Progenitor cell of endocrine pancreas (in vitro differentiated cells): ENCODE measurements at places on chromosomes 5 and 9.

DNA sequence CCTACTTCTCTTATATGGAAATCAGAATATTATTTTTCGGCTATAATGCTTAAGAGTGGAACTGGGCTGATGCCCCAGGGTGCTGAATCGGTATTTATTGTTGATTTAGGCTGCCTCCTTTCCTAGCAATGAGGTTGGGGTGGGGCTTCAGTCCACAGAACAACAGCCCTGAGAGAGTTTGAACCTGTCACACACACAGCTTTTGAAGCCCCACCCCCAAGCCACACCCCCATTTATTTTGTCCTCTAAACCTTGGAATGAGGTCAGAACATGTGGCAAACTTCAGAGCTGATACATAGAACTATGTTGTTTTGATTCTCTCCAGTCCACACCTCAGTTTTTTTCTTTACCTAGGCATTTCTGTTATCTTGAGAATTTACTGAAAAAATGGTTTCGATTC is 51.7 kb upstream of the CAMK4 start:
- no peak for DNase-seq

DNA sequence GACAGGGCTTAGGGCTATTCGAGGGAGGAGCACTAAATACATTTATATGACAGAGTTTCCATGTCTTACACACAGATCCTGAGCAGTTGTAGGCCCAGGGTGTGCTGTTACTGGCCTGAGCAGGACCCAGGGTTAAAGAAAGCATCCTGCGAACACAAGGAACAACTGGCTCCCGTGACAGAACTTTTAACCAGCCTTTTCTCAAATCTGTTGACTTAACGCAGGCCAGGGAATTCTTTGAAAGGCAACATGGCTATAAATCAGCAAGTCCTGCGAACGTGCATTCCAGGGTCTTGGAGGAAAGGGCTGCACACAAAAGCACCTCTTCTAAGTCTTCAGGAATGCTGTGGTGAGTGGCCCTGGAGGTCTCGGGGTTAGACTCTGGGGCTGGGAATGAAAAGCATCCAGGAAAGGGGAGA is 45.2 kb upstream of the ANKRD55 start:
- DNase-seq, result no peak

DNA sequence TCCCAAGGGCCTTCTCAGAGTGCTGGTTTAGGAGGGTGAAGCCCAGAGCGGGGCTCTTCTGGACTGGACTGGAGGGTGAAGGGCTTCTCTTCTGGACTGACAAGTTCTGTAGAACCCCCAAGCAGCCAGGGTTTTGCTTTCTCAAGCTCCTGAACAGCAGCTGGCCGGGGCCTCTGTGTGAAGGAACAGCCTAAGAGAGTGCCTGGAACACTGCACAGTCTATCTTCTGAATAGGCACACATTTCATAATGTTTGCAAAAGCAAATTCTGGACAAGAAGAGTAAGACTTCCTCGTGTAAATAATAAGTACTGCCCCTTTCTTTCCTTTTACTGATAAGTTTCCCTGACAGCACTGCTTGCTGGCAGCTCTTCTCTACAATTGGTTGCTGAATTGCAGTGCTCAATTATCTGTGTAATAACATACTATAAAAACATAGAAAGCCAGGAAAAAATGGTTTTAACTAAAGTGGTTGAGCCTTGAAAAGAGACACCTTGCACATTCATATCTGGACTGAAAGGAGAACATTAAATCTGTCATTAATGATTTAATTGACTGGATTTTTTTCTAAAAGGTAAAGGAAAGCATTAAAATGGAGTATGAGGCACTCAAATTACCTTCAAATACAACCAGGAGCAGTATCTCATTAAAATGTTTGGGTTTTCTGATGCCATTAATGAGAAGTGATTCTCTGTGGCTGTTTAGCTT is 20.5 kb downstream of the MAST4 start:
- no peak for DNase-seq

GRCh38 chr9:77024776-77025545 is 5.5 kb downstream of the FOXB2 start:
- DNase-seq, result no peak

- no peak for DNase-seq
These were observed 10.3 kb upstream of the TPM2 start for GRCh38 chr9:35700031-35700430.

DNA sequence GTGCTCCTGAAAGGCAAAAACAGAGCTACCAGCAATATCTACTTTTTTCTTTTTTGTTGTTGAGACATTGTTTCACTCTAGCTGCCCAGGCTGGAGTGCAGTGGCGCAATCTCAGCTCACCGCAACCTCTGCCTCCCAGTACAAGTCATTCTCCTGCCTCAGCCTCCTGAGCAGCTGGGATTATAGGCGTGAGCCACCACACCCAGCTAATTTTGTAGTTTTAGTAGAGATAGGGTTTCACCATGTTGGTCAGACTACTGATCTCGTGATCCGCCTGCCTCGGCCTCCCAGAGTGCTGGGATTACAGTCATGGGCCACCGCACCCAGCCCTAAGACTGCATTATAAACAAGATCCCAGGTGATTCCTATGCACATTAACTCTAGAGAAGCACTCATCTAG is 17.0 kb downstream of the PLPP1 start:
- DNase-seq, result no peak
